ENCODE measurements at places on chromosomes 3 and 15.

DNA sequence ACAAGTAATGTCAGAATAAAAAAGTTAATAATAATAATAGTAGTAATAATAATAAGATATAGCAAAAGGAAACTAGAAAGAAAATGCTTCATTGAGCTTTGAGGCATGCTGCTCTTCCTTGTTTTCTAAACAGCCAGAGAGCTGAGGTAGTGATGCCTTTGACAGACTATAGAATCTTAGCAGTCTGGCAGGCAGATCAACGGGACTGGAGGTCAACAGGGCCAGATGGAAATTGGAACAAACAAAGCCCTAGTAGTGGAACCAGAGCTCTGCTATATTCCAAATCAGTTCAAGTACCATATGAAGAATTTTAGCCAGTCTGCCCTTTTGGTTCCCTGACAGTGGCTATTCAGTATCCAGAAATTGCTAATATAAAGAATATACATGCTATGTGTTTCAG is 278.6 kb downstream of the NLGN1 start:
- DNase-seq = no peak

- DNase-seq = no peak
These were observed 57.8 kb upstream of the NMD3 start for GRCh38 chr3:161163297-161163696.

GRCh38 chr3:183038221-183038620 is 57.9 kb upstream of the DCUN1D1 start:
- DNase-seq = no peak

DNA sequence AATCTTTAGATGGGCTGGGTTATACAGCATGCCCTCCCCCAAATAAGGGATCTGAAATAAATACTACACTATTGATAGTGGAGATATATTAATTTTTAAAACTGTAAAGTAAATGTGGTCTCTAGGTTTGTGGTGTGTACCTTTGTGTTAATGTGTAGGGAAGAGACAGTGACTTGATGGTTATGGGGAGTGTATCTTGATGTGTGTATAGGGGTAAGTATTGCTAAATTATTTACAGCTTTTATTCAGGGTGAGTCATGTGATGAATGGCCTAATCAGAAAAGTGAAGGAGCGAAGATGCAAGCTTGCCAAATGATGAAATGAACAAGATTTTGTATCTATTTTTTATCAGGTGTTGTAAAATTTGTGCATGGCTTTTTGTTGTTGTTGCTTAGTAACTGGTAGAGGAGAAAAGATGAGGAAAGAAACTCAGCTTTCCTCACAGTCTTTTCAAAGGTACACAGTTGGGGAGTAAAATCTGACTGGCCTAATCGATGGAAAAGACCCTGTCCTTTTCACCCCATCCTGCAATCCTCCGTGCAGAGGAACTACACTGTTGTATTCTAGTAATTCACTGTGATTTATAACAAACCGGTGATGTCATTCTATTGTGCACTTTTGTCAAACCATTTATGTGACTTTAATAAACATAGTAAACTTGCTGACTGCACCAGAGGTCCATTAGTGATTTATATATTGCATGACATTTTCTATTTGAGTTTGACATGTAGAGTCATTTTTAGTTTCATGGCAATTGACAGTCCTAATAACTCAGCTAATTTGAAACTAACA is 17.7 kb downstream of the FEM1B start:
- no peak for DNase-seq

GRCh38 chr15:61830536-61831330 is 229.5 kb downstream of the VPS13C start:
- no peak for DNase-seq

Measured in activated CD4-positive, alpha-beta memory T cell treated with anti-CD3 and anti-CD28 coated beads for 36 hours (primary cell).